ENCODE measurements at places on chromosomes 4 and X.

DNA sequence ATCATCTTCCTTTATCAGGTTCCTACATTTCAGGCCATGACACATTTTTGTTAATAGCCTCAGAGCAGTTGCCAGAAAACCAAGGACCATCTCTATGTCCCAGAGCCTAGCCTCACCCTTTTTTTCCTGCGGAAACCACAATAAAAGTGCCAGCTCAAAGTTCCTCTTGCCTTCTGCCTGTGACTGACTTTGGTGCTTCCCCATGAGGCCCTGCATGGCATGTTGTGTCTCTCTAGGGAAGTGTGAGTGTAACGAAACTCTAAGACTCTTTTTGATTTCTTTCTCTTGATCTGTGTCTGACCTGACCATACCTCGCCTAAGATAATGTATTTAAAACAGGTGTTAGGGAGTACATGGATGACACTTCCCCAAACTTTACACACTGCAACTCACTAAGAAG, 642.3 kb upstream of the BOD1L1 start:
- DNase-seq, result no peak

DNA sequence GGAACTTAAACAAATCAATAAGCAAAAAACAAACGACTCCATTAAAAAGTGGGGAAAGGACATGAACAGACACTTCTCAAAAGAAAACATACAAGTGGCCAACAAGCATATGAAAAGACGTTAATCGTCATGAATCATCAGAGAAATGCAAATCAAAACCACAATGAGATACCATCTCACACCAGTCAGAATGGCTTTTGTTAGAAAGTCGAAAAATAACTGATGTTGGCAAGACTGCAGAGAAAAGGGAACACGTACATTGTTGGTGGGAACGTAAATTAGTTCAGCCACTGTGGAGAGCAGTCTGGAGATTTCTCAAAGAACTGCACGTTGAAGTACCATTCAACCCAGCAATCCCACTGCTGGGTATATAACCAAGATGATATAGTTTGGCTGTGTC, 23.7 kb downstream of the NEUROG2 start:
- DNase-seq, result no peak

DNA sequence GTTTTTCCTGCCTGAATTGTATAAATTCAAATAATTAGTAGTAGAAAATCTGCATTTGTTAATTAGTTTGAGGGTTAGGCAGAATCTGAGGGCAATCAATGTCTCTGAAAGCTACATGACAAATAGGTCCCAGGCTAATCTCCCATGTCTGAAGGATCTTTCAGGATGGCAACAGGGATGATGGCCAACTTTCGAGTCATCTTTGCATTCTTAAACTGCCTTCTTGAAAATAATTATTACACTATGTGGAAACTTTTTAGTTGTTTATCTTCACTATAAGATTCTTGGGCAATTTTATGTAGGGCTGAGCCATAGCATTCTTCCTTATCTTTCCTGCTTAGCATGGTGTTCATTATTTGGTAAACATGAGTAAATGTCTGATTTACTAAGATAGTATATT, 490.3 kb upstream of the EPHA5 start:
- DNase-seq, result no peak

DNA sequence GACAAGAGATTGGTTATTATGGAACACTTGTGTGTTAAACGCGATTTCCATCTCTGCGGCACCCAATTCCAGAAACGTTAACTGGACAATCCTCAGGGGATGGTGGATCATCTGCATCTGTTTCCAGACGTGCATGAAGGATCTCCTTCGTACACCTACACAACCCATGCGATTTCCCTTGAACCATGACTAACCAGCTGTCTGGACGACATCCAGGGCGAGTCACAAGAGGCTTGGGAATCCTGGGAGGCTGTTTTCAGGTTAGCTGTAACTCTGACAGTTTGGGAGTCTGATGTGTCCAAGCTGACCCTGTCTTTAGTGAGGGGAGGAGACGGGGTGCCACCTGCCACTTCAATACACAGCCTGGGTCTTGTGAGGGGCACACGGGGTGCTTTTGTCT, 84.5 kb downstream of the GATB start:
- no peak for DNase-seq

- no peak for DNase-seq
These were observed 276.1 kb downstream of the NR3C2 start for GRCh38 chr4:148166132-148166591.

DNA sequence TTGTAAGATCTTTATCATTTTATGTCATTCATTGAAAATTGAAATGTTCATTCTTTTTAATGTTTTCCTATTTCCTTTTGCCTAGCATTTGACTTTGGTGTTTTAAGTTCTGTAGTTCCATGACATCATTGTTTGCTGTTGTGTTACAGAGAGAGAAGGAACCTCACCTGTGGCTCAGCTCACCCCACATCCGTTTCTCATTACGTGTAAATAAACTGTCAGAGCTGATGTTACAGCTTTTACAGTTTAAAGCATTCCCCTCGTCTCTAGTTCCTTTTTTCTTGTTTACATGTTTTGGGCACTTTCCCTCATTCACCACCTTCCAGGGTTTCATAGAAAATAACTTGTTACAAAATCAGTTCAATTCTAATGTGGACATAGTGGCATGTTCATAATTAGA, 137.2 kb downstream of the FNIP2 start:
- no peak for DNase-seq

- no peak for DNase-seq
These were observed 14.7 kb upstream of the PLAC8 start for GRCh38 chr4:83129264-83129663.

- DNase-seq, result no peak
These were observed 19.5 kb upstream of the PGRMC2 start for GRCh38 chr4:128307123-128307571.

DNA sequence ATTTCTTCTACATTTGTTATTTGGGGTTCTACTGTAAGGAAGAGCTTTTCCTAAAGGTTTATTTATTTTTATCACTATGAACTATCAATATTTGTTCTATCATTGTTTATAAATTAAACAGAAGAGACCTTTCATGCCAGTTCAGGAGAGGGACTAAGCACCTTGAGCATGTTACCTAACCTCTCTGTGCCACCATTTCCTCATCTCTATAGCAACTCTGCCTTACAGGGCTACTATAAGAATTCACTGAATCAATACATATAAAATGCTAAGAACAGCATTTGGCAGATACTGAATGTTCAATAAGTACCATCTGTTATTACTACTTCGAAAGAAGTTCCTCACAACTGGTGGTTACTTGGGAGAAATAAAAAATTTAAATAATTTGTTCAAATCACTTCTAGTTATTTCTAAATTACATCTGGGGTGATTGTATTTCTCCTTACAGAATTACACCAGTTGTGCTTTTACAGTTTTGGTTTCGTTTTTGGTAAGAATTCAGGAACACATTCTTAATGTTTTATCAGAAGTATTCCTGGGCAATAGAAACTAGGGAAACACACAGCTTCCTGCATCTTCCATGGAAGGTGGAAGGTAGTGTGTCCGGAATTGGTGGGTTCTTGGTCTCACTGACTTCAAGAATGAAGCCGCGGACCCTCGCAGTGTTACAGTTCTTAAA, 32.9 kb downstream of the EREG start:
- DNase-seq, result no peak

DNA sequence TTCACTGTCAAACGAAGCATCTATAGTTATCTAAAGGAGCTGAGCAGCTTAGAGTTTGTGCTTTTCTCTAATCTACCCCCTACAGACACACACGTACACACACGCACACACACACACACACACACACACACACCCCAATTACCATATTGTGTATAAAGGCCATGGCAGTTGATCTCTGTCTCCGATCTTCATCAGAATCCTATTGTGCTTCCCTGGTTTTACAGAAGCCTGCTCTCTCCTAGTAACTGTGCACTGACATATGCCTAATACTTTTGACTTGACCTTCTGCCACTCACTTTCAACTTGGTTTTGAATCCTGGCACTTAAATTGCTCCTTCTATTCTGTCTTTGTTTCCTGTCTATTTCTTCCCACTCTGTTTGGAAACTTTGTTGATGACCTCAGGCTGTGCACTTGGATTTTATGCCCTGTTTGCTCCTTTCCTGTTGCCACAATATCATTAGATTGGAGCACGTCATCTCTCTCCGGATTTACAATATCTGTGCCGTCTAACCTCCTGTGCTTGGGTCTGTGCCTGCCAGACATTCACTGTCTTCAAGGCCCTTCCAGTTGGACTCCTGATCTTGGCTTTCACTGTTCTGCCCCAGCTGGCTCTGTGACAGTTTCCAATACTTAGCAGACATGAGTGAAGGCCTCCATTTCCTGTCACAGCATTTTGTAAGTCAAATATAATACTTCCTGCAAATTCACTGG, 928.1 kb downstream of the FAT4 start:
- DNase-seq, result no peak

DNA sequence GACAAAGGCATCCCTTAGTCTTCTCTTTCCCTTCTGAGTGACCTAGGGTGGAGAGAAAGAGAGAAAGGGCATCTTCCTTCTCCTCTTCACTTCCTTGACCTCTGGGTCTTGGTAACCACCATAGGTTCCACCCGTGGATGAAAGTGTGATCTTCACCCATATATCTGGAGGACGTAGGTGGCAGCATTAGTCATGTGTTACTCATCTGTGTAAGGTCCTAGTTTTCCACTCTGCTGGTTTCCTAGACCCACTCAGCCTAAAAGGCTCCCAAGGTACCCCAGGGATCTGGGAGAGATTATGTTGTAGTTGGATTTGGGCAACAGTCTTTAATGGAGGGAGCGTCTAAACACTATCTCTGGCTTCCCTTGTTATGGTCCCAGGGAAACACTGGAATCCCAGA, 45.5 kb upstream of the RAB9B start:
- no peak for DNase-seq

- peak; percentile 15 for DNase-seq
These were observed 90.0 kb upstream of the EDA2R start for GRCh38 chrX:66728818-66729271.

- no peak for DNase-seq
These were observed 154.2 kb upstream of the HAND2 start for GRCh38 chr4:173684223-173684622.

DNA sequence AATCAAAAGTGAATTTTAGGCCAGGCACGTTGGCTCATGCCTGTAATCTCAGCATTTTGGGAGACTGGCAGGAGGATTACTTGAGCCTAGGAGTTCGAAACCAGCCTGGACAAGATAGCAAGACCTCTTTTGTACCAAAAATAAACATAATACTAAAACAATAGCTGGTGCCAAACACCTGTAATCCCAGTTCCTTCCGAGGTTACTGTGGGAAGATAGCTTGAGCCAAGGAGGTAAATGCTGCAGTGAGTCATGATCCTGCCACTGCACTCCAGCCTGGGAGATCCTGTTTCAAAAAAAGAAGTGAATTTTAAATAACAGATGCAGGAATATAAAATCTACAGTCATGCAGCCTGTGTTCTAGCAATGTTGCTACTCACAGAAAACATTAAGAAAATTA, 488.3 kb downstream of the PPARGC1A start:
- no peak for DNase-seq

DNA sequence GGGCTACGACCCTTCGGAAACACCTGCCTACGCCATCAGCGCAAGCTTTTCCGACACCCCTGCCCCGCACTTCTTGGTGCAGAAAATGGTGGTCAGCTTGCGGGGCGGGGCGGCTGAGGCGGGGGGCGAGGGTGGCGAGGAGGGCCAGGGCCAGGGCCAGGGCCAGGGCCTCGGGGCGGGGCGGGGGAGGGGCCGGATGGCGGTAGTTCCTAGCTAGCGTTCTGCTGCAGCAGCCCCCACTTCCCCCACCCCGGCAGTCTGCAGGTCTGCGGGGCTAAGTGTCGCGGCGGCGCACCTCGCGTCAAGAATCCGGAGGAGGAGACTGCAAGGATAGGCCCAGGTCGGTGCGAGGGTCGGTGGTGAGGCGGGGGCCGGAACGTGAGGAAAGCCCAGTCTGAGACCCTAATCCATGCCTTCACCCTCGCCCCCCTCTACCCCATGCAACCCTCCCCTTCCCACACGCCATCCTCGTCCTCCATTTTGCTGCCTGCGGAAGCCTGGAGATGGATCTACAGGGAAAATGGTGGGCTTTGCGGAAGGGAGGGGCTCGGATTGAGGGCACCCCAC, 600 bp downstream of the BEX4 start:
- DNase-seq, result peak; percentile 8

DNA sequence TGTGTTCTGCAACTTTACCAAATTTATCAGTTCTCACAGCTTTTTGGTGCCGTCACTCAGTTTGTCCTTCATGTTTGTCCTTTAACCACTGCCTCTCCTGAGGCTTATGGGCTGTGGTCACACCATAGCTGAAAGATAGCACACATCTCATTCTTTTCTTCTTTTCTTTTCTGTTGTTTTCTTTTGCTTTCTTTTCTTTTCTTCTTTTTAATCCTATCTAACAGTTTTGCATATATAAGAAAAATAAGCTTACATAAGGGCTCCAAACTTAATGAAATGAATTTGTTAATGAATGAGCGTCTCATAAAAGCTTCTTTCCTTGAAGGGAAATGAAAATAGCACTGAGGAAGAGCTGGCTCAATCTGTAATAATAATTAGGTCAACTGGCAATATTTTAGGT, 1061.2 kb downstream of the PCDH18 start:
- no peak for DNase-seq

GRCh38 chrX:124506066-124506465, 159.7 kb downstream of the SH2D1A start:
- DNase-seq, result no peak

GRCh38 chr4:42560467-42560861, 96.4 kb downstream of the ATP8A1 start:
- no peak for DNase-seq

DNA sequence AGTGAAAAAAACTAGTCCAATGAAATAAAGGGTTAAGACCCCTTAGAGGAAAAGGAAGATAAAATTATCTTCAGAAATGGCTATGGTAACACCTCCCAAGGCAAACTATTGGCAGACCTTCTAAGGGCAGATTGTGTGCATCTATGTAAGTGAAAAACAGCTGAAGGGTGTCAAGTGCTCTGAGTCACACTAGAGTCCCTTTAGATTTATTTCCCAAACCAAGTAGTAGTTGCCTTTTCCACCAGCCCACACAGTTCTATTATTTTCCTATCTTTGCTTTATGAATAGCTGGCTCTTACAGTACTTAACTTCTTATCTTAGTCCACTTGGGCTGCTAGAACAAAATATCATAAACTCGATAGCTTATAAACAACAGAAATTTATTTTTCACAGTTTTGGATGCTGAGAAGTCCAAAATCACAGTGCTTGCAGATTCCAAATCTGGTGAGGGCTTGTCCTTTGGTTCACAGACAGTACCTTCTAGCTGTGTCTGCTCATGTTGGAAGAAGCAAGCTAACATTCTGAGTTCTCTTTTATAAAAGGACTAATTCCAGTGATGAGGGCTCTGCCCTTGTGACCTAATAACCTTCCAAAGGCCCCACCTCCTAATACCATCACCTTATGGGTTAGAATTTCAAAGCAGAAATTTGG, 143.6 kb downstream of the GRID2 start:
- no peak for DNase-seq

All from activated T-cell treated with anti-CD3 and anti-CD28 coated beads for 48 hours (primary cell).